ENCODE measurements at places on chromosomes 5 and 9.

- DNase-seq = no peak
Observed at GRCh38 chr5:56585999-56586691, 229.2 kb upstream of the MAP3K1 start.

- DNase-seq = no peak
Observed at GRCh38 chr9:93265972-93266371, 82.0 kb downstream of the WNK2 start.

GRCh38 chr9:130555061-130555460 lies 24.3 kb upstream of the FUBP3 start:
- no peak for DNase-seq

GRCh38 chr5:134245101-134245604 lies 19.3 kb upstream of the PPP2CA start:
- no peak for DNase-seq

DNA sequence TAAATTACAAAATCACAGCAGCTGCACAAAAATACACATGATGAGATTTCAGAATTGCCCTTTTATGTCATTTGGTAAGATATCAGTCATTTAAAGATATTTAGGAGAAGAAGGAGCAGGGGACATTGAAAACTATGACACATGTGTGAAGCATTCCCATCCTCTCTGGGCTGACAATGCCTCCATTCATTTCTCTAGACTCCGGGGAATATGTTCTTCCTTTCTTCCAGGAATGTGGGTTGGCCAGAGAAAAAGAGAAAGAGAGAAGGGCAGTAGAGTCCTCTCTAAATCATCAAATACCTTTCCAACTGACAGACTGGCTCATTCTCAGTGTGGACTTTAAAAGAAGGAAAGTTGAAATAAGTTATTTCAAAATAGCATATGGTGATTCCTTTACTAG lies 205.6 kb upstream of the ADAMTSL1 start:
- DNase-seq = no peak

GRCh38 chr5:18465833-18466681 lies 831.8 kb downstream of the TAF11L14 start:
- peak; percentile 29 for DNase-seq

DNA sequence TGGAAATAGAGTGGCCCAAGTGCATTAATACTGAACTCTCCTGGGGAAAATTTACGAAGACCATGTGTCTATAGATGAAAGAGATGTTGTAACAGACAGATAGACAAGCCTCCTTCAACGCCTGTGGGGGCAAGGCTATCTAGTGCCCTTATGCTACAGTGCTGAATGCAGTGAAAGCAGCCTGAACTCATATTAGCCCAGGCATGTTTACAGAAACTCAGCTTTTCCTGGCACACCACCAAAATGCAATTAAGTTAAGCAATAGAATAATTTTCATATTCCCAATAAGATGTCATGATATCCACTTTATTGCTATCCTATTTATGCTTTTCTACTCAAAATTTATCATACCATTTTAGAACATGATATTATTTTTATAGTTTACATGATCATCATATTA lies 277.0 kb downstream of the DIRAS2 start:
- no peak for DNase-seq

DNA sequence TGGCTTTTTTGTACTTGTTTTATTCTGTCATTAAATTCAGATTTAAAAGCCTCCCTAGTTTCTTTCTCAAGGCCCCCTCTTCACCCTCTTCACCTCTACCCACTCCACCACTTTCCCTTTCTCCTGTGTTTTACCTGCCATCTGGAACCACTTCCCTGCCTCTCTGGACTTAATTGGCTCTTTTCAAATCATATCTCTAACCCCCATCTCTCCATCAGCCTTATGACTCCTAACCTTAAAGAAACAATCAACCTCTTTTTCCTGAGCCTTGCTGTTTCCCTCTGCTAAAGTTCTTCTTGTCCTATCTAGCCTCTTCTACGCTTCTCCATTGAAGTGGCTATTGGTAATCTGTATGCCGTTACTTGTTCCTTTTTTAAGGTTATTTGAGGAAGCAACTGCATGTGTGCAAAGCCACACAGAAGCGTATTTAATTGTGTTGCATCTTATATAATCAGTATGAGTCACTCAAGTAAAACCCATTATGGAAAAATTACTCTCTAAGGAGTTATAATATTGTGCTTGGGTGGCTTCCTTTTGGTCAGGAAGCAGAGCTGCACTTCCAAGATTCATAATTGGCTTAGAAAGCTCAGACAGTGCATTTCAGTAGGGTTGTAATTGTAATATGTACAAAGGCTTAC lies 653.6 kb upstream of the ITGA1 start:
- no peak for DNase-seq

DNA sequence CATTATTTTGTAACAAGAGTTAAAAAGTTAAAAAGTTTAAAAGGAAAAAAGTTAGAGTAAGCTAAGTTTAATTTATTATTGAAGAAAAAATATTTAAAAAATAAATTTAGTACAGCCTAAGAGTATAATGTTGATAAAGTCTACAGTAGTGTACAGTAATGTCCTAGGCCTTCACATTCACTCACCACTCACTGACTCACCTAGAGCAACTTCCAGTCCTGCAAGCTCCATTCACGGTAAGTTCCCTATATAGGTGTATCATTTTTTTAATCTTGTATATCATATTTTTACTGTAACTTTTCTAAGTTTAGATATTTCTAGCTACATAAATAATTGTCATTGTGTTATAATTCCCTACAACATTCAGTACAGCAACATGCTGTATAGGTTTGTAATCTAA lies 69.4 kb upstream of the PANK3 start:
- no peak for DNase-seq

- DNase-seq = no peak
Observed at GRCh38 chr5:111950660-111951059, 193.7 kb upstream of the NREP start.

GRCh38 chr9:19381656-19382055 lies 1.6 kb upstream of the RPS6 start:
- DNase-seq = no peak

- no peak for DNase-seq
Observed at GRCh38 chr9:109145051-109145450, 22.0 kb downstream of the FRRS1L start.

- DNase-seq = no peak
Observed at GRCh38 chr5:38258319-38259061, at the start of gene EGFLAM. EGFLAM (plus strand) TSS chr5:38258559; CDS start chr5:38258755, 196 bp downstream.

- no peak for DNase-seq
Observed at GRCh38 chr9:123948286-123948685, 18.4 kb upstream of the DENND1A start.

- DNase-seq = no peak
Observed at GRCh38 chr5:130350131-130350530, 445.9 kb downstream of the CHSY3 start.

DNA sequence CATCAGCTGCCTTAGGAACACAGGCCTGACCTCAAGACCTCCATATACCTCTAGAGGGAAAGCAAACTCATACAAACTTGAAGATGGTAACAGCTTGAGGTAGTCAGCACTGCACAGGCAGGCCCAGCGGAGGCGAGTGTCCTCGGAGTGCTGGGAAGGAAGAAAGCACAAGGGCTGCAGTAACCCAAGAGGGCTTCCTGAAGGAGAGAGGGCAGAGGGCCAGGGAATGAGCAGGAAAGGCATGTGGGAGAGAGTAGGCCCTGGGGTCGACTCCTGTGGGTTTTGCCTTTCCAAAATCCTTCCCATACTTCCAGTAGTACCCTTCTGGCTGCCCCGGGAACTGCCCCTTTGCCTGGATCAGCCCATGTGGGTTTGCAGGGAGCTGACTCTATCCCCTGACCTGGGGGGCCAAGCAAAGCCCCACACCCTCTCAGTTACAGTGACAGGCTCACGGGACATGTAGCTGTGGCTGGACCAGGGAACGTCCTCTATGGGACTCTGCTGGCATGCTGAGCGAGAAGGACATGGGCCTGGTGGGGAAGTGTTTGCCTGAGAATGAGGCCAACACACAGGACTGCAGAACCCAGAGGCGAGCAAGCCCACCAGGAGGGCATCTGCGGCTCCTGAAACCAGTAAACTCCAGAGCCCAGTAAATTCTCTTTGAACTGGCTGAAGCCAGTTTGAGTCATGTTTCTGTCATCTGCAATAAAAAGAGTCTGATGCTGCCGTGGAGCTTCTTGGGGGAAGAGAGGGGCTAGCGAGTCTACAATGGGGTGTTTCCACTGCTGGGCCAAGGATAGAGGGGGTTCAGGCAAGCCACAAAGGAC lies 64.1 kb downstream of the COL23A1 start:
- no peak for DNase-seq

- no peak for DNase-seq
Observed at GRCh38 chr9:10094563-10094962, 518.2 kb downstream of the PTPRD start.

GRCh38 chr5:141853895-141854626 lies 24.1 kb downstream of the PCDH1 start:
- DNase-seq = no peak

GRCh38 chr5:158756871-158757270 lies 342.8 kb downstream of the EBF1 start:
- DNase-seq = no peak

DNA sequence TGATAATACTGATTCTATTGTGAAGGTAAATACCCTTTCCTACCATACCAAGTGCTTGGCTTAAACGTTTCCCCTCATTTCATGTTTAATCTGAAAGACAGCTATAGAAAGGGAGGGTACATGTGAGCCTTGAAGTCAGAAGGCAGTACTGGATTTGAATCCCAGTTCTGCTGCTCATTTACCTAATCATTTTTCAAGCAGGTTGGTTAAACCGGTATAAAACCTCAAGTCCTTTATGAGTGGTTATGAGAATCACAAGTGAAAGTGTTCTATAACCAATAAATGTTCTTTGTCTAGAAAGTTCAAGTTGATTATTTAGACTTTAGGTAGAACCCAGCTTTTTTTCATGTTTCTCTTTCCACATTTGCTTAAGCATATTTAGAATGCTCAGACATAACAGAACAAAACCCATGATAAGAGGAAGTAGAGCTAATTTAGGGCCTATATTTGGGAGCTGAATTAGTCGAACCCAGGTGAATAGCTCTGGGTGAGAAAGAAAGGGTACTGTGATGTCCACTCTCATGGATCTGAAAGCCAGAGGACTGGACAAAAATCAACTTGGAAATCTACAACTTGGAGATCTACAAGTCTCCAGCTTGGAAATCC lies 29.7 kb upstream of the F2RL2 start:
- DNase-seq = no peak

- DNase-seq = no peak
Observed at GRCh38 chr9:17625644-17626388, 47.0 kb downstream of the SH3GL2 start.

DNA sequence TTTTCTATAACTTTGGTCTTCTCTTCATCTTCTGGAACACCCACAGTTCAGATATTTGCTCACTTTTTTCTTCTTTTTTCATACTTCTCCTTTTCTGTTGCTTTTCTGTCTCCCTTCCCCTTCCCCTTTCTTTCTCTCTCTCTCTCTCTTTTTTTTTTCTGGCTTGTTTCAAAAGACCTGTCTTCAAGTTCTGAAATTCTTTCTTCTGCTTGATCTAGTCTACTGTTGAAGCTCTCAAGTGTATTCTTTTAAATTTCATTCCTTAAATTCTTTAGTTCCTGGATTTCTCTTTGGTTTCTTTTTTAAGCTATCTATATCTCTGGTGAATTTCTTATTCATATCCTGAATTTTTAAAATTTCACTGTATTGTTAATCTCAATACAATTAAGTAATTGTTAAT lies 11.2 kb downstream of the ALG2 start:
- DNase-seq = no peak

DNA sequence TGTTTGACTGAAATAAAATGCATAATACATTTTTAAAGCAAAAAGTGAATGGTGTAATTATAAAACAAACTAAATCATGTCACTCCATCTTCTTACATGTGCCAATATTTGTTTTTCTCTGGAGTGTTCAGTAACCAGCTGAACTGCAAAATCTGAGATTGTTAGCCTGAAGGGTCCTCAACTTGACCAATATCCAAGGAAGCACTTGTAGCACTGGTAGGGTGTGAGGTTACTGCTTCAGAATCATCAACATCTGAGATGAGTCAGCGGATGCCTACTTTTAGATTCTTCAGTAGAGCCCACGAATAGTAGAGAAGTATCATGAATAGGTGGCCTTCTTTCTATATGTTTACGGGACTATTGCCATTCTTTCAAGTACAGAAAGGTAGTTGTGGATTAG lies 226.7 kb downstream of the TLE4 start:
- DNase-seq = no peak

DNA sequence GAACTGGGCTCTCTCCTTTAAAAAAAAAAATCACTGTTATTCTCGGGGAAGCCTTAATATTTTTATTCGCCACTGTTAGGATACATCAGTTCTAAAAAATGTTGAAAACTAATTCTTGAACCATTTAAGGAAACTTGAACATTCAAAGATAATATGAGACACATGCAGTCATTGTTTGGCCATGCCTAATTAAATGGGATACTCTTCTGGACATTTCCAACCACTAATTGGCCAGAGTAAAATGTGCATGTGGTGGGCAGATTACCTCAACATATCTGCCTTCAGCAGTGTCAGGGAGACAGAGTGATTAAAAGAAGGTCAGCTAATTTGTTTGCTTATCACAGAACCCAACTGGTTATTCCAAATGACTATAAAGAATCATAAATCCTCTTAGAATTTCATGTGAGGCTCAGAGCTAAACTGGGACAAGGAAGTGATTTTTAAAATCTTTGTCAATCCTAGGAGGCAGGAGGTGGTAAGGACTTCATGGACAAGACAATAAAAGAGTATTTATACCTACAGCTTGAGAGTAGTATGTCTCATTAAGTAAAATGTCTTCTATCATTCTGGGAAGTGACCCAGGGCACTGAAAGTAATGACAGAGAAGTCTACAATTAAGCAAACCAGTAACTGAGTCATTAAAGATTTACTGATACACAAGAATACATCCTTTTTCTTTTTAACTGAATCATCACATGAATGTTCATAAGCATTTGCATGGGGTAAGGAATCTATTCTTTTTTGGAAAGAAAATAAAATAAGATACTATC lies 242.9 kb upstream of the TRPM3 start:
- DNase-seq = no peak
